ENCODE measurements at places on chromosomes 6 and 20. TPM values are rescaled to one million over a fixed set of nuclear protein-coding genes. Genes with fewer than 3 reads are reported as not detected.

- DNase-seq: no peak
- peaks cover 24% of the 10 kb centered on the region for H3K4me1 ChIP-seq
- peak overlapping the region; percentile 12 for H3K27ac ChIP-seq
- peaks cover 2% of the 10 kb centered on the region for H3K27me3 ChIP-seq
- no peak overlapping the region for H3K4me3 ChIP-seq
- no peaks in the 10 kb centered on the region for H3K36me3 ChIP-seq
These were observed 77.2 kb downstream of the CDC5L start for GRCh38 chr6:44464527-44465310.

DNA sequence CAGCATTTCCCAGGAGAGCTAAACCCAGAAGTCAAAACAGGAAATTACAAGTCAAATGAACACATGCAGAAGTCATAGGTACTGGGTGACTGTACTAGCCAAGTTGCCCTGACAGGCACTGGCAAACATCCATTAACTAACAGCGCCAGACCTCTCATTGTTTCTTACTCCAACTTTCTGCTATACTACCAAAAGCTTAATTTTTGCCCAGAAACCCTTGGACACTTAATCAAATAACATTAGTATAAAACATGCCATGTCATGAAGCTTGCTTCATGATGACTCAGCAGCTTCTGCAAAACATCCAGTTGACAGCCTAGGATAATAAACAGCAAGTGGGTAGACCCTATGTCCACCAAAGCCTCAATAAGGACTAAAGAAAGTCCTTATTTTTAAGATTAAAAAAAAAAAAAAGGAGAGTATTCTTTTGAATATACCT, 3.5 kb downstream of the NUP153 start:
- peak overlapping the region; percentile 39 for H3K27ac ChIP-seq
- no peaks in the 10 kb centered on the region for H3K36me3 ChIP-seq
- H3K4me3 ChIP-seq: no peak overlapping the region
- DNase-seq: no peak
- peaks cover 20% of the 10 kb centered on the region for H3K4me1 ChIP-seq

DNA sequence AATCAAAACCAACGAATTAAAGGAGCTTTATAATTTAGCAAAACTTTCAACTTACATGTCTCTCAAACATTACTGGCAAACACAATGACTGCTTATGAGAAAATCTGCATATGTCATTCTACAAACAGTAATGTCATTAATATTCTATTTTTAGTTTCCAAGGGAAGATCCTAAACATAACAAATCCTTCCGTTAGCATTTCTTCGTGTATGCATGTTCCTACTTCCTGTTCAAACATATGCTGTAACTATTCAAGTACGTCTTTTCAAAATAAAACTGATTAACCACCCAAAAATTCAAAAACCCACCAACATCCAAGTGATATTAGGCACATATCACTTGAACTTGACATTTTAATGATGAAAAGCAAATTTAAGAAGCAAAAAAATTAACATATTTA, 131.3 kb downstream of the HACE1 start:
- H3K4me3 ChIP-seq: no peak overlapping the region
- no peaks in the 10 kb centered on the region for H3K27me3 ChIP-seq
- H3K27ac ChIP-seq: no peak overlapping the region
- no peak for DNase-seq
- peaks cover 12% of the 10 kb centered on the region for H3K36me3 ChIP-seq
- H3K4me1 ChIP-seq: no peaks in the 10 kb centered on the region

DNA sequence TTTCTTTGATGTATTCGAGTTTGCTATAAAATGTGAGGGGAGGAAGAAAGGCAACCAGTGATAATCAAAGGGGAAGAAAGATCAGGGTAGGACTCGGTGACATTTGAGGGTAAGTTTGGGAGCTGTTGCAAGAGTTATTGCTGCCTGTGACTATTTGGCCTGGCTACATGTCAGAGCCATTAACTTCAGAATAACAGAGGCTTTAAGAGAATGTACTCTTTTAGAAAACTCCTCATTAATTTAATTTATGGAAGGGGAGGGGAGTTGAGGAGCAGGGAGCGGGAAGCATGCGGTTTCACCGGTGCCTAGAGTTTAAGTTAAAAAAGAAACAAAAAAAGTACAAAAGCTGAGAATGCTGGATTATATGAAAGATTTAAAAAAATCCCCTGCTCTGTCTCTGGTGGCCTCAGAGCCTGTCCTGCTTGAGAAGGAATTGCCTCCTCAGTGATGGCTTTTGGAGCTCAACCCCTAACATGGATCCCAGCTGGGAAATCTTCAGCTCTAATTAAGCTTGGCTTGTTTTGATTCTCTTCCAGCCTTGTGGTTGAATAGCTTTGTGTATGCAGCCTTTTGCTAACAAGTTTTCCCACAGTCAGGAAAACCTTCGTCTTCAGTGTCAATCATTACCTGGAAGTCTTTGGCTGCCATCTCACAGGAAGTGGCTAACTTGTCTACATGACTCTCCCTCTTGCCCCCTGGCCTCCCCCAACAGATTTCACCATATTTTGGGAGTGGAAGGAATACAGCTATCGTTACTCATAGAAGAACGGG, 238.2 kb downstream of the SOX4 start:
- H3K27ac ChIP-seq: peak overlapping the region; percentile 91
- no peaks in the 10 kb centered on the region for H3K27me3 ChIP-seq
- H3K4me3 ChIP-seq: peak overlapping the region; percentile 1
- peaks cover 75% of the 10 kb centered on the region for H3K4me1 ChIP-seq
- no peak for DNase-seq
- H3K36me3 ChIP-seq: peaks cover 4% of the 10 kb centered on the region

DNA sequence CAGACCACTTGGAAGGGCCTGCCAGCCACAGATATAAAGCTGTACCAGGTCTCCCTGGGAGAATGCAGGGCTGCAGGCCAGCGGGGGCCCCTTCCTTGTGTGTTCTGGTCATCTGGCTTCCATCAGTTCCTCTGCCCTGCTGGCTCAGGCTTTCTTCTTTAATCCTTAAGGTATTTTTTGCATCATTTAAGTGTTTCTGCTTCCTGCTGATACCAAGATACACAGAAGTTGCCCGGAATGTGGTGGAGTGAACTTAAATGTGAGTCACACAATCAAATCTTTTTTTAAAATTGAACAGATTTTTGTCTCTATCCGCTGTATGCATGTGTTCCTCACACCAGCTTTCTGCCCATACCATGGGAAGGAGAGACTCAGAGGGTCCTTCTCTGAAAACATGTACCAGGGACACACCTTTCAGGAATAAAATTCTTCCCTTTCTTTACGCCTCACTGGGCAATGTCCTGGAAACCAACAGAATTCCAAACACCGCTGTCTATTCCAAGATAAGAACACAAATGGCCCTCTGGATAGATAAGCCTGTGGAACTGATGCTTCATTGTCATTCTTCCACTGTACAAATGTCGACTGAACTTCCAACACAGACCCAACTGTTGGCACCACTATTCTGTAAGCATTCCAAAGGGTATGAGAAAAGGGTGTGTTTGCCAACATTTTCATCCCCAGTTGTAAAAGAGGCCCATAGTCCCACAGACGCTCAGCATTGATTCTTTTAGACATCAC, 206.2 kb upstream of the MYLIP start:
- peak overlapping the region; percentile 91 for H3K27ac ChIP-seq
- H3K27me3 ChIP-seq: no peaks in the 10 kb centered on the region
- peaks cover 22% of the 10 kb centered on the region for H3K4me1 ChIP-seq
- DNase-seq: no peak
- no peaks in the 10 kb centered on the region for H3K36me3 ChIP-seq
- no peak overlapping the region for H3K4me3 ChIP-seq

- peaks cover 38% of the 10 kb centered on the region for H3K4me1 ChIP-seq
- H3K27me3 ChIP-seq: no peaks in the 10 kb centered on the region
- peak overlapping the region; percentile 49 for H3K27ac ChIP-seq
- H3K36me3 ChIP-seq: peaks cover 32% of the 10 kb centered on the region
These were observed 144.1 kb upstream of the AKAP12 start for GRCh38 chr6:151095538-151096254.

- peaks cover 18% of the 10 kb centered on the region for H3K4me1 ChIP-seq
- H3K36me3 ChIP-seq: peaks cover 2% of the 10 kb centered on the region
- no peak overlapping the region for H3K4me3 ChIP-seq
These were observed 33.7 kb upstream of the ME1 start for GRCh38 chr6:83464381-83465140.

- peaks cover 10% of the 10 kb centered on the region for H3K36me3 ChIP-seq
- no peak overlapping the region for H3K4me3 ChIP-seq
- H3K4me1 ChIP-seq: peaks cover 4% of the 10 kb centered on the region
- no peaks in the 10 kb centered on the region for H3K27me3 ChIP-seq
- no peak for DNase-seq
These were observed 129.3 kb upstream of the PTCHD4 start for GRCh38 chr6:48240287-48240686.

GRCh38 chr6:88987922-88988321, 24.5 kb upstream of the RNGTT start:
- no peak overlapping the region for H3K4me3 ChIP-seq
- H3K27ac ChIP-seq: no peak overlapping the region

GSTA1 gene
- not detected for total RNA-seq

GPR6 gene
- not detected for total RNA-seq
